Effector memory CD8-positive, alpha-beta T cell (primary cell): ENCODE measurements at places on chromosomes 4 and X.

- DNase-seq = no peak
These were observed 26.0 kb downstream of the AMTN start for GRCh38 chr4:70544279-70544868.

GRCh38 chrX:53357799-53358530 lies 64.5 kb downstream of the SMC1A start:
- DNase-seq = no peak

DNA sequence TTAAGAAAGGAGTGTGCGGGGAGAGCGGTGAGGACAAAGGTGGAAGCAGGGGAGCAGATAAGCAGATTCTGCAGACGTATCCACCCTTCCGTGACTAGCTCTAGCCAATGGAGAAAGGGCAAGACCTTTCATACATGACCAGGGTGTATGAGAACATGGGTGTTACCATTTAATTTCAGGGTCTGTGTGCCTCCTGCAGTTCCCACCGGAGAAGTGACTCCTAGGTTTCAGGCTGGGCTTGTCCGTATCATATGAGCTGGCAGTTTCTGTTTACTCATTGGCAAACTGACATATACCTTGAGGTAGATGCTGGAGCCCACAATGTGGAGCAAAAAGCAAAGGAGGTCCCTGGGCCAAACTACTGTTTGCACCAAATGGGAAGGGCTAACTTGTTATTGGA lies 6.8 kb downstream of the RBM47 start:
- DNase-seq = no peak

DNA sequence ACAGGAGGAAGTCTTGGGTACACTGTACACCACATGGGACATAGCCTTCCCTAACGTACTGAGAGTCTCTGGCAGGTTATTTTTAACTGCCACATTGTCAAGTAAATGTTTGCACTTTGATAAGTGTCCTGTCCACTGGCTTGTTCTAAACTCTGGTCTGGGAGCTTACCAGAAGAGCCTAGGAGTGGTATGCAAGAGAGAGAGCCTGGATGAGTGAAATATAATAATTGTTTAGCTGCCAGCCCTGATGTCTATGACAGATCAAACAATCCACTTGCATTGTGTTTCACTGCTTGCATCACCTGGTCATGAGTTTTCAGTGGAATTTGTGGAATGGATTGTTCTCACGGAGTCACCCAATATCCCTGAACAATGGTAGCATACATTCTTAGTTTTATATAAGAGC lies 91.6 kb downstream of the SHROOM3 start:
- no peak for DNase-seq

DNA sequence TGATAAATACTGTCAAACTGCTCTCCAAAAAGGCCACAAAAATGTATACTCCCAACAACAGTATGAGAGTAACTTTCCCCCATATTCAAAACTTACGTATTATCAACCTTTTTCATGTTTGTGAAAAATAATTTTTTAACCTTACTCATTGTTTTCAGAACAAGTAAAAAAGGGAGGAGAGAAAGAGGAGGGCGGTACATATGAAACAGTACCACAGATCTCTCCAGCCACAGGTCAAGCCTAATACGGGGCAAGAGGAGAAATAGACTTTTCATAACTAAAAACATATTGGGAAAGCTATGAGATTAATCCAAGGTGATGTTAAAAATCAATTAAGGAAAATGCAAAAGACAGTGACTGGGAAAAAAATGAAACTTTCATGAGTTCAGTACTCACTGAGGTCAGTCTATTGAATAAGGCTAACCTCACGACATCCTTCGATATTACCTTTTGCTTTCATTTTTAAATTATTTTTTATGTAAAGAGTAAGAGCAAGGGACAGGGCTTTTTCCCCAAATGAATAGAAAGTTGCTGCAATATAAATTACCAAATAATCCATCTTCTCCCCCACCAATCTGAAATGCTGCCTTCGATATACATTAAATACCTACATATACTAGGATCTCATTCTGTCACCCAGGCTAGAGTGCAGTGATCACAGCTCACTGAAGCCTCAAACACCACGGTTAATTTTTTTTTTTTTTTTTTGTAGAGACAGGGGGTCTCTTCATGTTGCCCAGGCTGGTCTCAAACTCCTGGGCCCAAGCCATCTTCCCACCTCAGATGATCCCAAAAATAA lies 25.3 kb downstream of the FBXW7 start:
- no peak for DNase-seq

DNA sequence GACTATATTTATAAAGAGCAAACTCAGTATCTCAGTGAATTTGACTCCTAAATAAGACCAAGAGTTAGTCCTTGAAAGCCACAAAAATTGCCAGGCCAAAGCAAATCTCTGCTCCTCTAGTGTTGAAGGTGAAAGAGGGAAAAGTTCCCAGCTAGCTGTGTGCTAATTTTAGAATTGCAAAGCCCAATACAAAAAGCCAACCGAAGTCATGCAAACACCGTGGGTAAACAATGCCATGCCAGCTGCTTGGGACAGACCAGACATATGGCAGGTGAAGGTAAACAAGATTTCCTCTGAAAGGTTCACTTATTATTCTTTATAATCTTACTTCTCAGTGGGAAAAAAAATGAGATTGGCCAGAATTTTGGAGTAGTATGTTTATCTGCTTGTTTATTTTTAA lies 80.5 kb upstream of the LNX1 start:
- no peak for DNase-seq
